ENCODE measurements at places on chromosomes 2 and 18. TPM values are rescaled to one million over a fixed set of nuclear protein-coding genes. Genes with fewer than 3 reads are reported as not detected.

The TMEM178A gene
- 4.3 TPM for total RNA-seq

The SH3BP4 gene
- total RNA-seq = 27.2 TPM

The RAX gene
- total RNA-seq = not detected

The METTL5 gene
- total RNA-seq = 47.8 TPM

The KHK gene
- 1.7 TPM for total RNA-seq

The DPP10 gene
- not detected for total RNA-seq

The RRM2 gene
- total RNA-seq = 0.08 TPM

The UCN gene
- 0.74 TPM for total RNA-seq

The CAD gene
- 13.2 TPM for total RNA-seq

- H3K36me3 ChIP-seq = no peaks in the 10 kb centered on the region
- no peak overlapping the region for H3K4me3 ChIP-seq
- no peaks in the 10 kb centered on the region for H3K27me3 ChIP-seq
Observed at GRCh38 chr2:9939587-9940485, 11.7 kb upstream of the GRHL1 start.

DNA sequence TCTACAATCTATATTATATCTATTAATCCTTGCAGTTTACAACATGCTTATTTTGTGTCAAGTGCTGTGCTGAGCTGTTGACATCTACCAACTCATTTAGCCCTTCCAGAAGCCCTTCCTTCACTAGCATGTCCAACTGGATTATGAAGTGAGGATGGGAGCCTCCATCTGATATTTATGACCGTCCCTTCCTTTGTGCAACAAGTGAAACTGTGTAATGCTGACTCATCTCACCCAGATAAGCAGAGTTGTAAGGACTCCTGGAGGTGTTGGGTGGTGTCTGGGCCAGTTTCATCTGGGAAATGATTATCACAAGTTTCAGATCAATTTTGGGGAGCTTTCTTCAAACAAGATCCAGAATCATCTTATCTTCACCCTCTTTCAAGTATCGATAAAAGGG, 156.6 kb upstream of the ETAA1 start:
- H3K4me3 ChIP-seq = no peak overlapping the region
- H3K4me1 ChIP-seq = no peaks in the 10 kb centered on the region
- H3K36me3 ChIP-seq = no peaks in the 10 kb centered on the region
- no peaks in the 10 kb centered on the region for H3K27me3 ChIP-seq

- DNase-seq = no peak
- H3K4me1 ChIP-seq = no peaks in the 10 kb centered on the region
- peaks cover 58% of the 10 kb centered on the region for H3K36me3 ChIP-seq
- no peaks in the 10 kb centered on the region for H3K27me3 ChIP-seq
- H3K27ac ChIP-seq = no peak overlapping the region
Observed at GRCh38 chr2:101023327-101024107, 21.4 kb downstream of the RPL31 start.

- DNase-seq = no peak
- H3K36me3 ChIP-seq = no peaks in the 10 kb centered on the region
- no peaks in the 10 kb centered on the region for H3K27me3 ChIP-seq
- H3K4me3 ChIP-seq = no peak overlapping the region
- H3K27ac ChIP-seq = no peak overlapping the region
Observed at GRCh38 chr2:179332903-179333302, 68.3 kb upstream of the SESTD1 start.

DNA sequence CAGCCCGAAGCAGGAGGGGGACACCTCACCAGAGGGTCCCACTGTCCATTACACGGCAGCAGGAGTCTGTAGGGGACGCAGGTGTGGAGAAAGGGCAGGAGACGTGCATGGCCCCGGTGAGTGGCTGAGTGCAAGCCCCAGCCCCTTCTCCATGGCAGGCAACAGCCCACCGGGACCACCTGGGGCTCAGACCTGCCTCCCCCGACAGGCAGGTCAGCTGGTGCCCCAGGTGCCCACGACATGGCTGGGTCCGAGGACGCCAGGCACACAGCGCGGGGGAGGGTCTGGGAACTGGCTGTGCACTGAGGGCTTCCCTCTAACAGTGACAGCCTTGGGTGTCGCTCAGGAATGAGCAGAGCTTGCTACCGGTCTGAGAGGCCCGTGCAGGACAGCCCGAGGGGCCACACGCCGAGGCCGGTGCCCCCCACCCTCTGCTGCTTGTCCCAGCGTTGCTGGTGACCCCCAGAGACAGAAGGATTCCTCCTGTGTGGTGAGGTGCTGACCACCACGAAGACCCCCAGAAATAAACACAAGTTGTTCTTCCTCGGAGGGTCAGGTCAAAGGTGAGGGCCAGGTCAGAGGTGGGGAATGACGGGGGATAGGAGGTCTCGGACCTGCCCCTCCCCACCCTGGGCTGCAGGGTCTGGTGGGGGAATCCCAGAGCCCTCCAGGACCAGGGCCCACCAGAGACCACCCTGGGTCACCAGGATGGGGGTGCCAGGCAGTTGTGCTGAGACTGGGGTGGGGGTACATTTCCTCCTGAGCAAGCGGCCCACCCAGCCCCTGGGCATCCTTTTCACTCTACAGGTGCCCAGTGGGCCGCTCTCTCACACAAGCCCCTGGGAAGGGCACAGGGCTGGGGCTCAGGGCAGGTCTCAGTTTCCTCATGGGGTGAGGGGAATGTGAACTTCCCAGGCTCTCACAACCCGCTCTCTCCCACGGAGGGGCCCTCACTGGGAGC, 50.6 kb downstream of the SLC66A2 start:
- peaks cover 7% of the 10 kb centered on the region for H3K4me1 ChIP-seq
- no peak overlapping the region for H3K27ac ChIP-seq
- H3K36me3 ChIP-seq = peaks cover 4% of the 10 kb centered on the region
- H3K4me3 ChIP-seq = no peak overlapping the region
- H3K27me3 ChIP-seq = no peaks in the 10 kb centered on the region

DNA sequence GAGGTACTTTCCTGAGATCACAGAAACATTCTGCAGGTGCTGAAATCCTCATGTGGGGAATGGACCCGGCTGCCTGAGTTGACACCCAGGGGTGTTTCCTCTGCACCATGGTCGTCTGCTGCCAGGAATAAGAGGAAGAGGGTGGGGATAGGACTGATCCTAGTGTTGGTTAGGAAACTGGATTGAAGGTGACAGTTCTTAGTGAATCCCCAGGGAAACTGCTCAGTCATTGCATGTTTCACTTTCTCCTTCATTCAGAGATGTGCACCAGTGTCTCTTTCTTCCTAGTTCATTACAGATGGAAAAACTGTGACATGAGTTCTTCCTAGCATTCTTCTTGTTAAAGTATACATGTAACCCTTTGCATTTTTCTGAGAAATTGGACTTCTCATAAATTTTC, 294.3 kb downstream of the PTGR3 start:
- H3K36me3 ChIP-seq = no peaks in the 10 kb centered on the region
- no peaks in the 10 kb centered on the region for H3K27me3 ChIP-seq
- no peak overlapping the region for H3K4me3 ChIP-seq
- no peak for DNase-seq
- H3K4me1 ChIP-seq = no peaks in the 10 kb centered on the region

DNA sequence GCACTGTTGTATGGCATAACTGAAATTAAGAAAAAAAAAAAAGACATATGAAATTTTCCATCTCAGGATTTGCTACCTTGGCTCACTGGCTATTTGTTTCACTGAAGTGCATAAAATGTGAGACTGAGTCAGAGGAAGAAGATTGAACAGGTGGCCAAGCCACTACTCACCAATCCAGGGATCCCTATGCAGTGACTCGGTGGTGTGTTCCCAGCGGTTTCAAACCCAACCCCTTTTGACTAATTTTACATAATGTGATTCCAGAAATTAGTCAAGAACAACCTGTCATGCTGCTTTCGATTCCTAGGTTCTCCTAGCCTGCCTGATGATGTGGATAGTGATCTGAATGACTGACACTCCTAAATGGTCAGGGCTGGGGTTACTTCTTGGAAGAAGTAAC, 77.3 kb downstream of the KLHL14 start:
- no peaks in the 10 kb centered on the region for H3K36me3 ChIP-seq
- H3K4me3 ChIP-seq = no peak overlapping the region
- no peak overlapping the region for H3K27ac ChIP-seq
- no peak for DNase-seq
- no peaks in the 10 kb centered on the region for H3K4me1 ChIP-seq
- H3K27me3 ChIP-seq = no peaks in the 10 kb centered on the region

- no peaks in the 10 kb centered on the region for H3K36me3 ChIP-seq
- H3K4me1 ChIP-seq = peaks cover 24% of the 10 kb centered on the region
- H3K4me3 ChIP-seq = no peak overlapping the region
Observed at GRCh38 chr2:85735691-85736090, 18.1 kb upstream of the ATOH8 start.

DNA sequence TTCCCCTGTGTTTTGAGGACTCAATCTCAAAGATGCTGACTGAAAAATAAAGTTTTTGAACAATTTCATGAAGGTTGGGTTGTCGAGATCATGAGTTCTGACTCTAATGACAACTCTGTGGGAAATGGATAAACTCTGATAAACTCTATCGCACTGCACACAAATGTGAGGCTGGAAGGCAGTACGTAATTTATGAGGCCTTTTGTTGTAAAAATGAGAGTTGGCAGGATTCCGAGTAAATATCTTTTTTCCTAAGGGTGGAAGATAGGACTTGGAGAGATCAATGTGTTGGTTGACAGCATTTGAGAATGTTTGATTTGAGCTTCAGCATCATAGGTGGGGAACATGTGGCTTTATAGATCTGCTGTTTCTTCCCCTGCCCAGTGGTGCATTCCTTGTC, 90.4 kb downstream of the SPTBN1 start:
- no peak overlapping the region for H3K27ac ChIP-seq
- no peak for DNase-seq
- H3K4me3 ChIP-seq = no peak overlapping the region
- H3K4me1 ChIP-seq = no peaks in the 10 kb centered on the region
- no peaks in the 10 kb centered on the region for H3K36me3 ChIP-seq
- H3K27me3 ChIP-seq = no peaks in the 10 kb centered on the region

- no peak overlapping the region for H3K27ac ChIP-seq
- H3K27me3 ChIP-seq = no peaks in the 10 kb centered on the region
- H3K36me3 ChIP-seq = no peaks in the 10 kb centered on the region
- no peaks in the 10 kb centered on the region for H3K4me1 ChIP-seq
Observed at GRCh38 chr2:101356521-101356920, 30.8 kb downstream of the CREG2 start.

GRCh38 chr2:171629113-171629512, 58.2 kb upstream of the DYNC1I2 start:
- no peak overlapping the region for H3K27ac ChIP-seq
- no peaks in the 10 kb centered on the region for H3K4me1 ChIP-seq
- H3K27me3 ChIP-seq = no peaks in the 10 kb centered on the region
- H3K36me3 ChIP-seq = no peaks in the 10 kb centered on the region
- H3K4me3 ChIP-seq = no peak overlapping the region
- no peak for DNase-seq

DNA sequence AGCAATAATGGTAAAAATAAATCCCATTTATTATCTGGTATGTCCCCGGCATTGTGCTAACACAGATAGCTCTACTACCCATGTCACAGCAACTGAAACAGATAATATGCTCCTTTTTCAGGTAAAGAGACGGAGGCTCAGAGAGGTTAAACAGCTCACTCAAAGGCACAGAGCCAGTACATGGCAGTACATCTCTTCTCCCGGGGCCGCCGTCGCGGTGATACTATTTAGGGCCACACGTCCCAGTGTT, 693 bp upstream of the PDK1 start:
- H3K4me1 ChIP-seq = no peaks in the 10 kb centered on the region
- peak overlapping the region; percentile 94 for H3K27ac ChIP-seq
- H3K27me3 ChIP-seq = no peaks in the 10 kb centered on the region
- H3K4me3 ChIP-seq = peak overlapping the region; percentile 81

DNA sequence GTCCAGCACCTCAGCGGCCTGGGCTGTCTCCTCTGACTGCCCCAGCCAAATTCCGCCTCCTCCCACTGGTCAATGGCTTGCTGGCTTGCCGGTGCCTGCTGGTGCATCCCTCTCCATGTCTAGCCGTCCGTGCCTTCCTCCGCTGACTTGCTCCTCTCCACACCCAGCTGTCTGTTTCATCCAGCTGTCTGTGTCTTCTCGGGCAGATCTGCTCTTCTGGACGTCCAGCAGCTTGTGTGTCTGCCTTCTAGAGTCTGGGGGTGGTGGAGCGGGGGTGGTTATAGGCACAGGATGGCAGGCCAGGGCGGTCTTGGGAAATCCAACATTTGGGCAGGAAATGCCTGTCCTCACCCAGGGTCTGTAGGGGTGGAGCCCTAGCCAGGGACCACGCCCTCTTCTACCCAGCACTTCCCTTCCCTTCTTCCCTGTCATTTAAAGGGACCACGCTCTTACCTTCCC, 369.2 kb downstream of the GALNT13 start:
- H3K4me1 ChIP-seq = no peaks in the 10 kb centered on the region
- no peak overlapping the region for H3K27ac ChIP-seq
- DNase-seq = no peak
- no peak overlapping the region for H3K4me3 ChIP-seq
- no peaks in the 10 kb centered on the region for H3K36me3 ChIP-seq
- H3K27me3 ChIP-seq = no peaks in the 10 kb centered on the region

- DNase-seq = no peak
- H3K27ac ChIP-seq = peak overlapping the region; percentile 56
- no peaks in the 10 kb centered on the region for H3K36me3 ChIP-seq
- H3K4me3 ChIP-seq = no peak overlapping the region
Observed at GRCh38 chr2:43482961-43483360, 112.9 kb downstream of the THADA start.
